MCF 10A (cell line): ENCODE measurements at places on chromosomes 7 and 10.
A peak's percentile ranks its signal among the peaks of the same experiment; 100 is the strongest.

- H3K4me1 ChIP-seq = peaks cover 12% of the 10 kb centered on the region
- no peak for DNase-seq
- H3K27ac ChIP-seq = no peak overlapping the region
- no peak overlapping the region for H3K4me3 ChIP-seq
- no peaks in the 10 kb centered on the region for H3K36me3 ChIP-seq
- H3K27me3 ChIP-seq = no peaks in the 10 kb centered on the region
Measured at GRCh38 chr7:37062560-37062859, 338.2 kb upstream of the AOAH start.

DNA sequence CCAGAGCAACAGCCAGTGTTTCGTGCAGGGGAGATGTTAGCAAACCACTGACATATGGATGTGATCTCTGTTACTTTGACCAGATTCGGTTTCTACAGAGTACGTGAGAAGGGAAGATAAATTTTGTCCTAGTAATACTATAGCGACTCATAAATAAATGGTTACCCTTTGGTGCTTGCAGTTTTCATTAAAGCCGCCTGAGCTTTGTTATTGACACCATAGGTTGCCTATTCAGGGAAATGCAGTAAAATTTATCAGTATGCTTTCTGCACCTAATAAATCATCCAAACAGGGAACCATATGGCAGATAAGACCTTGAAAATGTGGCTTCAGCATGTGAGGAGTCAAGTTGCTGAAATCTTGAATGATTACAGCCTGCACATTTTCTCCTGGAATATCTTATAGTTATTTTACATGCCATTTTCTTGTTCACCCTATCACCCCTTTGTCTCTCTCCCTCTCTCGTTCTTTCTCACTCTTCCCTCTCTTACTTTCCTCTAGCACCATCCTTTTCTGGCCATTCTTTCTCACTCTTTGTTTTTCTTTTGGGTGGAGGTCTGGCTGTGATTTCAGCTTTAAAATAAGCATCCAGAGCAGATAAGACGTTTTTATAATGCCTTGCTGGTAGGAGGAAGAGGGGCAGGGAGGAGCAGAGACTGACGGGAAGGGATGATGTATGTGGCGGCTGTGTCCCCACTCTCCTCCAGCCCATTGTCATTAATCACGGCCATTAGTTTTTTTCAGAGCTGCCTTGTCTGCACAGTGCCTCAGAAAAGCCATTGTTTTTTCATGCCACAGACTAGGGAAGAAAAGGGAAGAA is 182.5 kb downstream of the LRMDA start:
- no peak for DNase-seq
- no peaks in the 10 kb centered on the region for H3K36me3 ChIP-seq
- H3K27ac ChIP-seq = no peak overlapping the region
- H3K4me1 ChIP-seq = no peaks in the 10 kb centered on the region
- no peak overlapping the region for H3K4me3 ChIP-seq

GRCh38 chr10:110994406-110995086 is 75.1 kb downstream of the SHOC2 start:
- H3K4me1 ChIP-seq = peaks cover 12% of the 10 kb centered on the region
- no peaks in the 10 kb centered on the region for H3K27me3 ChIP-seq
- no peak for DNase-seq

- no peak for DNase-seq
- no peaks in the 10 kb centered on the region for H3K4me1 ChIP-seq
- no peaks in the 10 kb centered on the region for H3K36me3 ChIP-seq
Measured at GRCh38 chr7:95976369-95977060, 204.2 kb downstream of the DYNC1I1 start.

- H3K27me3 ChIP-seq = no peaks in the 10 kb centered on the region
- no peak overlapping the region for H3K4me3 ChIP-seq
- no peaks in the 10 kb centered on the region for H3K36me3 ChIP-seq
- H3K4me1 ChIP-seq = no peaks in the 10 kb centered on the region
- DNase-seq = peak; percentile 44
Measured at GRCh38 chr7:90262438-90262837, 17.5 kb downstream of the CFAP69 start.

GRCh38 chr7:51705701-51706100 is 389.1 kb upstream of the COBL start:
- no peak overlapping the region for H3K27ac ChIP-seq
- no peaks in the 10 kb centered on the region for H3K4me1 ChIP-seq
- H3K36me3 ChIP-seq = no peaks in the 10 kb centered on the region
- H3K4me3 ChIP-seq = no peak overlapping the region
- peaks cover 61% of the 10 kb centered on the region for H3K27me3 ChIP-seq

GRCh38 chr10:12847361-12847975 is 154.0 kb downstream of the CCDC3 start:
- H3K4me1 ChIP-seq = peaks cover 23% of the 10 kb centered on the region
- no peaks in the 10 kb centered on the region for H3K27me3 ChIP-seq
- no peak for DNase-seq
- no peaks in the 10 kb centered on the region for H3K36me3 ChIP-seq
- H3K27ac ChIP-seq = no peak overlapping the region
- H3K4me3 ChIP-seq = no peak overlapping the region

GRCh38 chr7:8208816-8209215 is 53.2 kb downstream of the ICA1 start:
- no peak overlapping the region for H3K4me3 ChIP-seq
- DNase-seq = no peak
- no peaks in the 10 kb centered on the region for H3K27me3 ChIP-seq
- no peaks in the 10 kb centered on the region for H3K36me3 ChIP-seq

- peaks cover 22% of the 10 kb centered on the region for H3K4me1 ChIP-seq
- no peak overlapping the region for H3K4me3 ChIP-seq
- DNase-seq = peak; percentile 27
- no peaks in the 10 kb centered on the region for H3K27me3 ChIP-seq
- no peaks in the 10 kb centered on the region for H3K36me3 ChIP-seq
Measured at GRCh38 chr10:44724415-44725174, 186.5 kb upstream of the TMEM72 start.

- H3K36me3 ChIP-seq = no peaks in the 10 kb centered on the region
Measured at GRCh38 chr10:22713853-22714478, 412 bp downstream of the PIP4K2A start.

- no peak overlapping the region for H3K4me3 ChIP-seq
- H3K27me3 ChIP-seq = no peaks in the 10 kb centered on the region
- no peaks in the 10 kb centered on the region for H3K36me3 ChIP-seq
- H3K27ac ChIP-seq = no peak overlapping the region
- DNase-seq = no peak
- H3K4me1 ChIP-seq = peaks cover 18% of the 10 kb centered on the region
Measured at GRCh38 chr7:44729949-44730590, 18.6 kb upstream of the ZMIZ2 start.

DNA sequence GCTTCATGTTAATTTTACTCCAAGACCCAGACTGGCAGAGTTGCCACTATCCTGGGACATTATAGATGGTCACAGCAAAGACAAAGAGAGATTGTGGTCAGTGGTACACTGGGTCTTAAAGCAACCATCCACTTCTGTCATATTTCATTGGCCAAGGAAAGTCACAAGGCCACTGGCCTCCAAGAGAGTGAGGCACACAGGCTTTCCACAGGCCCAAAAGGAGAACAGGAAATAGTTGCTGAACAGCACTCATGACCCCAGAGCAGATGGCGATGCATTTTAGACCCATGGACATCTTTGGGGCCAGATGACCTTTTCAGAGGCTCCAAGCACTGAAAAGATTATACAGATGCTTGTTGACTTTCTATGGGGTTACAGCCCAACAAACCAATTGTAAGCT is 97.4 kb downstream of the ARID5B start:
- no peak overlapping the region for H3K4me3 ChIP-seq
- H3K36me3 ChIP-seq = peaks cover 12% of the 10 kb centered on the region
- no peaks in the 10 kb centered on the region for H3K27me3 ChIP-seq

- peaks cover 7% of the 10 kb centered on the region for H3K36me3 ChIP-seq
- H3K27ac ChIP-seq = peak overlapping the region; percentile 89
- peak; percentile 79 for DNase-seq
- H3K4me1 ChIP-seq = peaks cover 12% of the 10 kb centered on the region
- no peak overlapping the region for H3K4me3 ChIP-seq
- no peaks in the 10 kb centered on the region for H3K27me3 ChIP-seq
Measured at GRCh38 chr7:43674559-43675436, 54.5 kb downstream of the COA1 start.

GRCh38 chr7:2354939-2355704 is 495 bp downstream of the EIF3B start:
- DNase-seq = peak; percentile 30
- H3K4me3 ChIP-seq = peak overlapping the region; percentile 91
- H3K27me3 ChIP-seq = no peaks in the 10 kb centered on the region

GRCh38 chr10:15172306-15172840 is 3.9 kb upstream of the NMT2 start:
- H3K4me3 ChIP-seq = no peak overlapping the region
- H3K27ac ChIP-seq = peak overlapping the region; percentile 8
- peak; percentile 46 for DNase-seq
- no peaks in the 10 kb centered on the region for H3K27me3 ChIP-seq
- peaks cover 13% of the 10 kb centered on the region for H3K36me3 ChIP-seq

DNA sequence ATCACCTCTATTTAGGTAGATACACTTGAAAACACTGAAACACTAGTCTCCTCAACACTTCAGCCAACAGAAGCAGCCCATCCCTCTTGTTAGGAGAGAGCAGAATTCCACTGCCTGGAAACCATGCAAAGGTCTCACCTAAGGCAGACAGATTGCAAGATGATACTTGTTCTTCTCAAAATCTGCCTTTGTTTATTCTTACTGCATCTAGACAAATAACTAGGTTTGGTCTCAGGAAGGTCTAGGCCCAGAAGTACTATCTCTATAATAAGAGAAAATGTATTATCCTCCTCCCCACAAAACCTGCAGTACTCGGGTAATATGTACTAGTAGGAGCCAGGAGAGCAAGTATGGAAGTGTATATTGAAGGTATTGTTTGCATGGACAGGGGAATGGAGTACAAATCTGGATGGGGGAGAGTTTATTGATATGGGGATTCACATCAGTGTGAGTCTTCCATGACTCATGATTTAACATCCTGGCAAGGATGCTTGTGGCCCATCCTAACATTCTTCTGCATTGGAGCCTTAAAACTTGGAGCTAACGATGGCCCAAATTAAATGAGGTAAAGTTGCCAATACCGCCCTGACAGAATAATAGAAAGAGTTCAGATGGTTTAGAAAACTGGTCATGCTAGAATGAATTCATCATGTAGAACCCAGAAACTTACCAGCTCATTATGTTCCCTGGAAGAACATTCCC is 109.2 kb downstream of the EPC1 start:
- no peaks in the 10 kb centered on the region for H3K27me3 ChIP-seq
- no peak overlapping the region for H3K4me3 ChIP-seq
- peaks cover 28% of the 10 kb centered on the region for H3K4me1 ChIP-seq
- H3K36me3 ChIP-seq = peaks cover 6% of the 10 kb centered on the region
- DNase-seq = peak; percentile 48

GRCh38 chr7:30225863-30226613 is 58.4 kb upstream of the ZNRF2 start:
- H3K4me1 ChIP-seq = peaks cover 32% of the 10 kb centered on the region
- no peaks in the 10 kb centered on the region for H3K36me3 ChIP-seq
- peak overlapping the region; percentile 54 for H3K27ac ChIP-seq
- peak; percentile 86 for DNase-seq

DNA sequence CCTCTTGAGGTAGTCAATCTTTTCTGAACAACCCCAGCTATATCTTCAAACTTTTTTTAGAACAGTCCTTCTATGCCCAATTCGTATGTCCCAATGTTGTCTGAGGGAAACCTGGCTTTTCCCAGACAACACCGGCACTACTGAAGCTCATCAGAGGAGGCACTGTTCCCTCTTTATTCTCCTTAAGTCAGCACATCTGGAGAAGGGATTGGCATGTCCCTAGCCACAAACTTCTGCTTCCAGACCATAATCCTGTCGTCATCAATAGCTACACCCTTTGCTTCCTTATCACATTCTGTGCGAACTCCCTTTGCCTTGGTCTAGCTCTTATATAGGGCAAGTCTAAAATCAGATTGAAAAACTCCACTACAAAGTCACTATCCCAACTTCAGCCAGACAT is 22.9 kb downstream of the PON3 start:
- no peaks in the 10 kb centered on the region for H3K36me3 ChIP-seq
- H3K27me3 ChIP-seq = no peaks in the 10 kb centered on the region
- DNase-seq = no peak
- H3K4me1 ChIP-seq = peaks cover 6% of the 10 kb centered on the region
- H3K27ac ChIP-seq = no peak overlapping the region
- no peak overlapping the region for H3K4me3 ChIP-seq

DNA sequence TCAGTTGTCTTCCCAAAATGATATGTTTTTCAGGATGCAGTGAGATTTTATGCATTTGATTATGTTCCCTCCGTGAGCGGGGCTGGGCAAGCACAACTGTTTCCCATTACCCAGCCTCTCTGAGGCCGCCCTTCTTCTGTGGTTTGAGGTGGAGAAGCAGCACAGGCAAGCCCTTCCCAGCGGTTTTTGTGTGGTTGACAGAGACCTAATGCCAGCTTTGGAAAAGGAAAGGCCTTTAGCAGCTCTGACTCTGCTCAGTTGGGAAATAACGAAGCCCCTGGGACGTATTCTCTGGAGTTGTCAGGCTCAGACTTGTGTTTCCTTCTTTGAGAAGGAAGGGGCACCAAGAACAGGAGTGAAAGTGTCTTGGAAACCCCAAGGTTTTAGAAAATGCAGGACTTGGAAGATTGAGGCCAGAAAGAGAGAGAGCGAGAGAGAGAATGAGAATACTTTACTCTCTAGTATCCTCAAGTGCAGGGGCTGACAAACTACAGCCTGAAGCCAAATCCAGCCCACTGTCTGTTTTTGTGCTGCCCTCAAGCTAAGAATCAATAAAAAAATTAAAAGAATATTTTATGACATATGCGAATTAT is 20.6 kb upstream of the PDCD4 start:
- no peaks in the 10 kb centered on the region for H3K36me3 ChIP-seq
- no peak overlapping the region for H3K4me3 ChIP-seq
- DNase-seq = no peak
- peaks cover 34% of the 10 kb centered on the region for H3K4me1 ChIP-seq
- no peaks in the 10 kb centered on the region for H3K27me3 ChIP-seq

DNA sequence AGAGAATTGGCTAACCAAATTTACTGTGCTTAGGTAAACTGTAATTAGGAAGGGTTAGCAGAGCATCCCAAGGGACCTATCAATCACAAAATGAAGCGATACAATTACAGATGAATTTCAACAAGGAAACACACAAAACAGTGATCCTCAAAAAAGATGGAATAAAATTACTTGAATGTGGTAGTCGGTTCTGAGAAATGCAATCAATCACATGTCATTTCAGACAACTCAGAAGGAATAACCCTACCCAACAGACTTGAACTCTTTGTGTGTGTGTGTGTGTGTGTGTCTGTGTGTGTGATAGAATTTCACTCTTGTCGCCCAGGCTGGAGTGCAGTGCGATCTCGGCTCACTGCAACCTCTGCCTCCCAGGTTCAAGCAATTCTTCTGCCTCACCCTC is 43.5 kb downstream of the ST8SIA6 start:
- no peak overlapping the region for H3K4me3 ChIP-seq
- no peaks in the 10 kb centered on the region for H3K36me3 ChIP-seq
- no peaks in the 10 kb centered on the region for H3K4me1 ChIP-seq
- H3K27me3 ChIP-seq = peaks cover 3% of the 10 kb centered on the region
- DNase-seq = no peak

DNA sequence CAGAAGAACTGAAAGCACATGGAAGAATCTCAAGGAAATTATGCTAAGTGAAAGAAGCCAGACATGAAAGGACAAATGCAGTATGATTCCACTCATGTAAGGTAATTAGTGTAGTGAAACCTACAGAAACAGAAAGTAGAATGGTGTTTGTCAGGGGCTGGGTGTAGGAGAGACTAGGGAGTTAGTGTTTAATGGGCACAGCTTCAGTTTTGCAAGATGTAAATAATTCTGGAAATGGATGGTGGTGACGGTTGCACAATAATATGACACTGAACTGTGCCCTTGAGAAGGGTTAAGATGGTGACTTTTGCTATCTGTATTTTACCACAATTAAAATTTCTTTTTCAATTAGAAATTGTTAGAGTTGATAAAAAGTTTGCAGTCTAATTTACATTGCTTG is 157.3 kb upstream of the ADCY1 start:
- H3K4me3 ChIP-seq = no peak overlapping the region
- DNase-seq = no peak
- no peaks in the 10 kb centered on the region for H3K4me1 ChIP-seq
- H3K27me3 ChIP-seq = peaks cover 26% of the 10 kb centered on the region
